ENCODE measurements at places on chromosomes 11 and 22.

- peak; percentile 29 for DNase-seq
Observed at GRCh38 chr11:84558085-84558905, 1068.8 kb downstream of the DLG2 start.

DNA sequence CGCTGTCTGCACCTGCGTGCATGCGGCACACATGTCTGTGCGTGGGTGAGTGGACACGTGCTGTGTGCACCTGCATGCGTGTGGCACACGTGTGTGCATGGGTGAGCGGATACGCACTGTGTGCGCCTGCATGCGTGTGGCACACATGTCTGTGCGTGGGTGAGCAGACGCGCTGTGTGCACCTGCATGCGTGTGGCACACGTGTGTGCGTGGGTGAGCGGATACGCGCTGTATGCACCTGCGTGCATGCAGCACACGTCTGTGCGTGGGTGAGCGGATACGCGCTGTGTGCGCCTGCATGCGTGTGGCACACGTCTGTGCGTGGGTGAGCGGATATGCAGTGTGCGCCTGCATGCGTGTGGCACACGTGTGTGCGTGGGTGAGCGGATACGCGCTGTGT, 27.1 kb upstream of the ACR start:
- DNase-seq = no peak

- DNase-seq = no peak
Observed at GRCh38 chr22:49833340-49834007, 5.8 kb upstream of the BRD1 start.

DNA sequence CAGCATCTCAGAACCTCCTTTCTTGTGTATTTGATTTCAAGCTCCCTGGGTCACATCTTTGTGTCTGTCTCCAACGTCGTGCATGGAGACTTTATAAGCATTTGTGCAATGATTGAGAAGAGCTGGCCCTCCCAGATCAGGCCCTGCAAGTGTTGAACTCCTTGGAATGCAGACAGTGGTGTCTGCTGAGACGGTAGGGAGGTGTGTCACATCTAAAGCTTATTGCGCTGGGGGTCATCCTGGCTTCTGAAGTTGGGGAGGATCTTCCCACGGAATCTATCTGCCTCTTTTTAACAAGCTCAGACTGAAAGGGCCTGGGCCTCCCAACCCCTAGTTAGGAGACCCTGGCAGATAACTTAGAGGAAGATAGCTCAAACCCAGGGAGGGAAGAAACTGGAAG, 6.7 kb downstream of the APLNR start:
- no peak for DNase-seq

GRCh38 chr11:122165607-122166371, 49.8 kb upstream of the BLID start:
- DNase-seq = no peak

- no peak for DNase-seq
Observed at GRCh38 chr11:130677486-130678153, 229.2 kb downstream of the ADAMTS15 start.

- DNase-seq = no peak
Observed at GRCh38 chr22:38196791-38197419, 4.9 kb upstream of the MAFF start.

DNA sequence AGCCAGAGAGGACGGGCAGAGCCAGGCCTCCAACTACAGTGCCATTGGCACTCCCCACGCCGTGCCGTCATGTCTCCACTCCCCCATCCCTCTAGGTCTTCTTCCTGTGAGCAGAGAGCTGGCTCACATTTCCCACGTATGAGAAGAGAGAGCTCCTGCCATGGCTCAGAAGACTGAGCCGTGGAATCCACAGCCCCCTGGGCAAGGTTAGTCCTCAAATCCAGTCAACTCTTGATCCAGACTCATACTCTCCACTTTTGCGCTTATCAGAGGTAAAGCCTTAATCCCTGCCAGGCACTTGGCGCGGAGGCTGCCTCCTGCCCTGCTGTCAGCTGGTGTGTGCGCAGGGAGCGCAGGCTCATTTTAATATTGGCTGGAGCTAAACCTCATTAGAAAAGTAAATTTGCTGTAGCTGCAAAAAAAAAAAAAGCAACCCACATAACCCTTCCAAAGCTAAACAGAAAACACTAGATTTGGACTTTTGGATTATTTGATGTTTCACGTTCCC, 4.7 kb downstream of the B3GAT1 start:
- DNase-seq = no peak

GRCh38 chr11:36373016-36374010, 77.2 kb downstream of the PRR5L start:
- DNase-seq = no peak

DNA sequence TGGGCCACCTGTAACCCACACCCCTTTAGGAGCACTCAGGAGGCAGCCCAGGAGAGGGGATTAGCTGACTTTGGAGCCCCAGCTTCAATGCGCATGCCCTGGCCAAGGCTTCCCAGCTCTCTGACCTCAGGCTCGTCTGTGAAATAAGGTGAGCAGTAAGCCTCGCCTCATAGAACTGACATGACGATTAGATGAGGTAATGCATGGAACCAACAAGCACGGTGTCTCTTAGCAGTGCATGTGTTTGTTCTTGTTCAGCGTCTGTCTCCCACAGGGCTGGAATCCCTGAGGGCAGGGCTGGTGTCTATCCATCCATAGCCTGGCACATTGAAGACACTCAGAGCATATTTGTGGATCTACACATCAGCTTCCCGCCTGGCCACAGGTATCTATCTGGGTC, 415.4 kb downstream of the MN1 start:
- DNase-seq = no peak

- no peak for DNase-seq
Observed at GRCh38 chr11:76761718-76762355, 21.3 kb upstream of the TSKU start.

- no peak for DNase-seq
Observed at GRCh38 chr11:11757909-11758308, 83.9 kb upstream of the USP47 start.

DNA sequence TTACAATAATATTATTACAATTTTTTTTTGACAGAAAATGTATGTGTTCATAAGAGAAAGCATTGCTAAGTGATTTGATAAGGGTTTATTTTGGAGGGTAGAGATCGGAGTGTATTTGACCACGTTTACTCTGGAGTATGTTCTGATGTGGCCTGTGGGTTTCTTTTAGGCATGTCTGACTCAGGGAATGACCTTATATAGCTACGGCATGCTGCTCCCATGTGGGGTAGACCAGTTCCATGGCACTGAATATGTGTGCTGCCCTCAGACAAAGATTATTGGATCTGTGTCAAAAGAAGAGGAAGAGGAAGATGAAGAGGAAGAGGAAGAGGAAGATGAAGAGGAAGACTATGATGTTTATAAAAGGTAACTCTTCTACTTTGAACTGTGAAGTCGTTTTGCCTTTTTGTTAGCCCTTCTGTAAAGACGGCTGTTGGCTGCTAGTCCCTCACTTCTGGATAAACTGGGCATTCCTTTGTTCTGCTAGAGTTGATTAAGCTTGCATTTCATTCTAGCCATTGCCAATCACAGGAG, 38.1 kb upstream of the ST14 start:
- DNase-seq = peak; percentile 12

DNA sequence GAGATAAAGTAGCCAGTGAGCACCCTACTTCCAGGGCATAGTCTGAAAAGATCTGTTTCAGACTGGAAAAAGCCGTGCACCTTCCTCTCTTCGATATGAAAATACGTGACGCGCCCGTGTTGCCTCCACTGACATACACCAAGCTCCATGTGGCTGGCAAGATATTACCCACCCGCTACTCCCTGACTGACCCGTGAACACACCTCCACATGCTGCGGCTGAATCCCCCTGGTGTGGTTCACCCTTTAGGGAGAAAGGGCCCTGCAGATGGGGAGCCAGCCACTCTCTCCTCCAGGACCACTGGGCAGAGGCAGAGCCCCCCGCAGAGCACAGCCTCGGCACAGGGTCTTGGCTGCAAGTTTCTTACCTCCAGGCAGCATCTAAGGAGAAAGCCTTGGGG, 245.0 kb downstream of the BRD1 start:
- no peak for DNase-seq

Data from COLO829 (cell line).